ENCODE measurements at places on chromosomes 2 and 18.
A peak's percentile ranks its signal among the peaks of the same experiment; 100 is the strongest.

DNA sequence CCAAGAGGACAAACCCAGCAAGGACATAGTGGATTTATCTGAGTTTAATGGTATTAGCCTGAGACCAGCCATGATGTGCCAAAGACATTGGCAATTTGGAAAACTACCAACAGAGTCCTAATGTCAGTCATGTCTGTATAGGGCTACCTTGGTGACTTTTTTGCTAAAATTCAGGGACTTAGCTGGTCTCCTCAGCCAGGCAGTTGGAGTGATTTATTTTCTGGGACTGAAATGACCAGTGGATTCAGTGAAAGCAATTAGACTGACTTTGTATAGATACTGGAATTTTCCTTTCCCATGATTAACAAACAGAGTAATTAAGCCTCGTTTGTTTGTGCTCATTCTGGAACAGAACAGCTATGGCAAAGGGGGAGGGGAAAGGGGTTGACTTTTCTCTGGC is 55.0 kb downstream of the LYPD6 start:
- no peak for DNase-seq

DNA sequence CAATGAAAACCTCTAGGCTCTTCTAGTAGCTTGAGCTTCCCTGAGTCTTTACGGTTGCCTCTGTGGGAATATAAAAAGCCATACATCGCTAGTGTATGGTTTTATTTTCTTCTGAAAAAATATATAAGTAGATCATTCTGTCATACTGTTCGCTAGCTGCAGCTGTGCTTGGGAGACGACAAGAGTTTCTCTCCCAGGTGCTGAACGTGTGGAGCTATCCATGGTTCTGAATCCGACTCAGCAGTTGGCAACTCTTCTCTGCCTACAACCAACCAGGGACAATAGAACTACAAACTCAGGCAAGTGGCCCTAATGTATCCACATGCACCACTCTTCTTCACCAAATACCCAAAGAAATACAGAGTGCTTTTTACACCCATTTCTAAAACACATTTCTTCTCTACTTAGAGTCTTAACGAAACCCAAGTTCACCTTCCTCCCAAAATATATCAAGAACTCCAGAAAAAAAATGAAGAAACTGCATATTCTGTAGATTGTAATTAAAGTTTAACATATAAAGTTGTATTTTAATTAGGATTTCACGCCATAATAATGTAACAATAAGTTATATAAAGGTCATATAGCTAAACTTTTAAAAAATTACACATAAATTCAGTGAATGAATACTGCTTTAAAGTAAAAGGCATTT is 2.2 kb upstream of the KCNH7 start:
- DNase-seq: peak; percentile 76

DNA sequence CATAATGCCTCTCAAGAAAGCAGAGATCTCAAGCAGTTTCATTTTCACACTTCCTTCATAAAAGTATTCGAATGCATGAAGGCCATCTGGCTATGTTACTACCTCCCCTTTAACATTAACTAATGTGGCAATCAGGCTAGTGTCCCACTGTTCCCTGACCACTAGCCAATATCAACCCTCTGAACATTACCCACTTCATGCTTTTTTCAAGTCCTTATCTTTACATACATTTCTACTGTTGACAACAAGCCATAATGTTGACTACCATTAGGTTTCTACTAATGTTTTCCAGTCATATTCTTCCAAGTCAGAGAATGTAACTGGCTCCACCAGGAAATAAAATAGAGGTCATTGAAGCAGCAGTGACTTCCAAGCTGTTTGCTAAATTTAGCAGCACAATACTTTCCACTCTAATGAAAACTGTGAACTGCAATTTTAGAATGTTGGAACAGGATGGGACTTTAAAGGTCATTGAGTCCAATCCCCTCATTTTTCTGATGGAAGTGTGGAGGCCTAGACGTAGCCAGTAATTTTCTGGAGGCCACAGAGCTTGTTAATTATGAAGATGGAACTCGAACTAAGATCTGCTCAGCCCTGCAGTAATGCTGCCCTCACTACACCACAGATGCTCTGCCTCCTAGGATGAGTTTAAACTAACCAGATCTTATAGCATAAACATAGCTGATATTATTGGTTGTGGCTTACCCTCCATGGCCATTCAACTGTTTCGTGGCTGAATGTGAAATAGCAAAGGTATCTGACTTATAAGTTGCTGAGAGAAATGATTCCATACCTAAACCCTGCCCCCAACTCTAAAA is 630 bp upstream of the PPP1R1C start:
- no peak for DNase-seq

DNA sequence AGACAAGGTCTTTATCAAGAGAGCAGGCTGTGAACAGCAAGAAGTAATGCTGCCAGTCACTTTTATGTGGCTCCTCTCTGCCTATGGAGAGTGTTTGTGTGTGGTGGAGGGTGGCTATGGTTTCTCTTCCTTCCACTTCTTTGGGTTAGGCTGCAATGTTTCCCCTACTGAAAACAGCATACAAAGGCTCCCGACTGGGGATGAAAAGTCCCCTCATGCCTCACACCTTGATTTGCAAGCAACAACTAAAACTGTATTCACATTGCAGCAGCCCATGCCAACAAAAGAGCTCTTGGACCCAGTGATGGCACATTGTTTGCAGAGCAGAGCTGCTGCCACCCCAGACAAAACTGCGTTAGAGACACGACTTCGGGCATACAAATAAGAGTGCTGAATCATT is 301.6 kb downstream of the SLC8A1 start:
- DNase-seq: no peak

GRCh38 chr2:39854771-39855170 is 75.7 kb upstream of the THUMPD2 start:
- DNase-seq: no peak

DNA sequence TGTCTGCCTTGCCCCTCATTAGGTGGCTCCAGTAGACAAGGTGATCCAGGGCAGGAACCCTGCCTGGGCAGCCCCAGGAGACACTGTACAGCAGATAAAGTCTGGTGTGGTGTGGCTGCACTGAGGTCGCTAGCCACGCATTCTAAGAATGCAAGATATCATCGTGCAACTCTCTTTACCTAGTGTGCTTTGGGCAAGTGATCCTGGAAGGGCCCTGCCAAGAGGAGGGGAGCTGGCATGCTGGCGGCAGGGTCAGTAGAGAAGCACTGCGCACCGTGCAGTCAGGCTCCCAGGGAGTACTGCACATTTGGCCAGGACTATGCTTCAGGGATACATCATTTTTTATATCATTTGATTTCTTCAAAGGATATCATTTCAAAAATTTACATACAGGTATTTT is 195.3 kb upstream of the SMAD2 start:
- DNase-seq: no peak

DNA sequence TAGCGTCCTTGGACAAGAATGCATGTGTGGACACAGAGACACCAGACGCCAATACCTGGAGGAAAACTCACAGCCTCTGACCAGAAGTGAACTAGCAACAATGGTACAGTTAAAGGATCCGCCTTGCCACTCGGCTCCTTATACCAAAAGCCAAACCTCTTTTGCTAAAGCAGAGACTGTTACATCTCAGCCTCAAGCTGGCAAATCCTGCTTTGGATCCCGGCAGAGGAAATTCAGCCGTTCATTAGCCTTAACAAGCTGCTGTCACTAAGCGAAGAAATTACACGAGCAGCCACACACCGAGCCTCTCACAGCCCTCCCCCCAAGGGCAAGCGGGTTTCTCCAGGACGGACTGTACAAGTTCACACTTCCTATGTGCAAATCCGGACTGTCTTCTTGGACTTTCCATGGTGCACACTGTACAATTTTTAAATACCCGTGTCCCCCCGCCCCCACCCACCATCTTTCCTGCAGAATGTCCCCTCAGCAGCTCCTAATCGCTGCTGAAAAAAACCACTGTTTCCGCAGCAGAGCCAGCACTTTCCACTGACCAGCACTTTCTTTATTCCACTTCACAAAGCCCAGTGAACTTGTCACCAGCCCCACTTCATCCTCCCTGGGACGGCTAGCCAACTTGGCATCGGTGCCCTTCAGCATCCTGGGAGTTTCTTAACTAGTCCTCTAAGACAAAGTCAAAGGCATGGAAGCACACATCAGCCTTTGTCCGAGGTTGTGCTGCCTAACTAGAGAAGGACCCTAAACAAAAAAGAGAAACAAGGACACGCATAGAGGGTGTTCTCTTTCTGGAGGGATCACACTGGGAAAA is 1.5 kb downstream of the KLF7 start:
- peak; percentile 85 for DNase-seq

GRCh38 chr2:216031960-216032689 is 18.8 kb upstream of the MREG start:
- no peak for DNase-seq

GRCh38 chr2:234329202-234329960 is 167.5 kb downstream of the ARL4C start:
- no peak for DNase-seq

- no peak for DNase-seq
Observed at GRCh38 chr2:159661286-159661685, 44.9 kb upstream of the BAZ2B start.

GRCh38 chr2:58633613-58634365 is 392.7 kb upstream of the FANCL start:
- DNase-seq: no peak

DNA sequence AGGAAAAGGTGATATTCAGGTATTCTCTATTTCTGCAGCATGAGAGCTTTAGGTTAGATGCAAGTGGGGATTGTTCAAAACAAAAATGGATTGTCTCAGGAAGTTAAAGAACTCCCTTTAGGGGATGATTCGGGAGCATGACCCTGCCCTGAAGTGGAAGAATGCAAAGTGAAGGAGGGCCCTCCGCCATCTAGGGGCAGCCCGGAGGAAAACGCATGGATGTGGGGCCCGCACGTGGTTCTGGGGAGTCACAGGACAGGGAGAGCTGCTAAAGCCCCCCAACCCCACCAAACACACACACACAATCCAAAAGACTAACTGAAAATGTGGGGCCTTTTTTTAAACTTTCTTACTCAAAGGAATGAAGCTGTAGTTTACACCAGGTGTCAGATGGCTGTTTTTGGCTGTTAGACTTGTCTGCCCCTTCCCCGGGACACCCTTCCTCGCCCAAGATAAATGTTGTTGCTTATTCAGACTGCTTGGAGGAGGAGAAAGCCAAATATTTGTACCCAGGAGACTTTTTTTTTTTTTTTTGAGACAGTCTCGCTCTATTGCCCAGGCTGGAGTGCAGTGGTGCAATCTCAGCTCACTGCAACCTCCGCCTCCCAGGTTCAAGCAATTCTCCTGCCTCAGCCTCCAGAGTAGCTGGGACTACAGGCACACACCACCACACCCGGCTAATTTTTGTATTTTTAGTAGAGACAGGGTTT is 78.8 kb downstream of the HNRNPLL start:
- DNase-seq: no peak

DNA sequence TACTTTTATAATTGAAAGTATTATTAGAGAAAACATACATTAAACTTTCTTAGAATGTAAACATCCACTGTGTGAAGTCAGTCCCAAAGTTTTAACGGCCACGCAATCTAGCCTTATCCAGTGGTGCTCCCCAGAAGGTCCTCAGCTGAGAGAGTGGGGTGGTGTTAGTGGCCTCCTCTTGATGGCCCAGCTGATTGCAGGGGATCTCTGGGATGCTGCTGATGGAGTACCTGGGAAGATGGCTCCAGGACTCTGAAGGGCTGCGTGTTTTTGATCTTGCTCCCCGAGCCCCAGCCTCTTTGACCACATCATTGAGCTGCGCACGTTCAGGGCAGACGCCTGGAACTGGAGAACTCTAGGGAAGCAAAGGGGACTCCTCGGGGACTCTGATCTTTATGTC is 181.4 kb downstream of the FAM210A start:
- DNase-seq: no peak

- peak; percentile 78 for DNase-seq
Observed at GRCh38 chr2:95345563-95346230, 48.5 kb downstream of the KCNIP3 start.

DNA sequence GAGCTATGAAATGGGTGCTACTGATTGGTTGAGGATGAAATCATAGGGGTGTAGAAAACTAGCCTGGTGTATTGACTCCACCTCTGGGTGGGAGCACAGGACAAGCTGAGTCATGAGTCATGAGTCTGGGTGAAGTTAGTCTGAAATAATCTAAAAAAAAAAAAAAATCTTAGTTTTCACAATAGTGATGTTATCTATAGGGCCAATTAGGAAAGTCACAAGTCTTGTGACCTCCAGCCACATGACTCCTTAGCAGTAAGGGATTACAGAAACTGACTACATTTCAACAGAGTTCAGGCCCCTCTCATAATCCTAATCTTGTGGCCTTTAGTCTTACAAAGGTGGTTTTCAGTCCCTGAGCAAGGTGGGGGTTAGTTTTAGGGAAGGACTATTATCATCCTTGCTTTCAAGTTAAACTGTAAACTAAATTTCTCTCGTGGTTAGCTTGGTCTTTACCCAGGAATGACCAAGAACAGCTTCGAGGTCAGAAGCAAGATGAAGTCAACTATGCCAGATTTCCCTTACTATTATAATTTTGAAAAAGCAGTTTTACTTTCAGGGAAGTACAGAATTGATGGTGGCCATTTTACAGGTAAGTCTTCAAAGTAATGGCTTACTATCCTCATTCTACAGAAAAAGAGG is 338.0 kb upstream of the GYPC start:
- DNase-seq: no peak

GRCh38 chr2:61210332-61210981 is 48.5 kb downstream of the C2orf74 start:
- no peak for DNase-seq

- DNase-seq: no peak
Observed at GRCh38 chr2:188676010-188676400, 298.2 kb upstream of the COL3A1 start.

GRCh38 chr2:28370354-28370753 is 22.3 kb upstream of the FOSL2 start:
- no peak for DNase-seq

DNA sequence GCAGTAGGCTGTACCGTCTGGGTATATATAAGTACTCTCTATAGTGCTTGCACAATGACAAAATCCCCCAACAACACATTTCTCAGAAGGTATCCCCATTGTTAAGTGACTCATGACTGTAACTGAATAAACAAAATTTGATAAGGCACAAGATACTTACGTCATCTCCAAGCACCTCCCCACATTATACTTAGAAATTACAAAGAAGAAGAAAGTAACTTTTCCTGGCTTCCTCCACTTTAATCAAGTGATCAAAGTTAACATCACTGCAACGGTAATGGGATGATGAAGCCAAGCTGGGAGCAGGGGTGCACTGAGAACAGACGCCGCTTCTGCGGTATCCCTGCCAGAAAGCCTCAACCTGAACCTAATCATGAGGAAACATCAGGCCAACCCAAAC is 9.7 kb downstream of the TNS1 start:
- DNase-seq: no peak

DNA sequence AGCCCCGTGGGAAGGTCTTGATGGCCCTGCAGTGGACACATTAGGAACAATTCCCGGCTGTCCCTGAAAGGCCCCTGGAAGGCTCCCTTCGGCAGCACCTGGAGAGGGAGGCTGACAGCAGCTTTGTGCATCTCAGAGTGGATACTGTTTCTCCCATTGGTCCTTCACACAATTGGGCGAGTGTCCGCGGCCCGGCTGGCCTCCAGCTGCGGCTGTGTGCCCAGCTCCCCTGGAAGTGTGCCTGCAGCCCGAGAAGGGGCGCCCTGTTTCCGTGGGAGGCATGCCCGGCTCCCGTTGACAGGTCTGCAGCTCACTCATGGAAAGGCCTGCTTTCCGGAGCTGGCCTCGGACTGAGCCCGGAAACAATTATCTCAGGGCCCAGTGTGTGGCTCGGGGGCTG is 103.7 kb downstream of the LPIN1 start:
- peak; percentile 81 for DNase-seq

- no peak for DNase-seq
Observed at GRCh38 chr2:37672104-37672869, 845 bp upstream of the CDC42EP3 start.
